Natural killer cell (primary cell): ENCODE measurements at places on chromosomes 4 and X. TPM values are rescaled to one million over a fixed set of nuclear protein-coding genes. Genes with fewer than 3 reads are reported as not detected.

Gene F11
- 0.68 TPM for total RNA-seq

- H3K27me3 ChIP-seq = no peaks in the 10 kb centered on the region
- peak overlapping the region; percentile 45 for H3K27ac ChIP-seq
- H3K4me3 ChIP-seq = no peak overlapping the region
- DNase-seq = peak; percentile 86
Observed at GRCh38 chrX:101415180-101416145, 7.4 kb downstream of the HNRNPH2 start.

Gene OTC
- total RNA-seq = not detected

Gene KCNIP4
- total RNA-seq = not detected

DNA sequence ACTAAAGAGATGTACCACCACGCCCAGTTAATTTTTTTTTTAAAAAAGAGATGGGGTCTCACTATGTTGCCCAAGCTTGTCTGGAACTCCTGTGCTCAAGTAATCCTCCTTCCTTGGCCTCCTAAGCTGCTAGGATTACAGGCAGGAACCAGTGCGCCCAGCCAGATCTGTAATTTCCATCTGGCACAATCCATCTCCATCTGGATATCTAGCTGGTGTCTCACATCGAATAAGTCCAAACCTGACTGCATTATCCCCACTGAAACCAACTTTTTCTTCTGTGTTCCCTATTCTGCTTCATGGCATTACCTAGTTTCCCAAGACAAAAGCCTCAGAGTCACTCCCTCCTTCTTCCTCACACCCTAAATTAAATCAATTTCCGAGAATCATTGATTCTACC lies 125.8 kb upstream of the TEX13C start:
- H3K27ac ChIP-seq = no peak overlapping the region
- no peaks in the 10 kb centered on the region for H3K36me3 ChIP-seq
- no peak overlapping the region for H3K4me3 ChIP-seq
- H3K4me1 ChIP-seq = no peaks in the 10 kb centered on the region

DNA sequence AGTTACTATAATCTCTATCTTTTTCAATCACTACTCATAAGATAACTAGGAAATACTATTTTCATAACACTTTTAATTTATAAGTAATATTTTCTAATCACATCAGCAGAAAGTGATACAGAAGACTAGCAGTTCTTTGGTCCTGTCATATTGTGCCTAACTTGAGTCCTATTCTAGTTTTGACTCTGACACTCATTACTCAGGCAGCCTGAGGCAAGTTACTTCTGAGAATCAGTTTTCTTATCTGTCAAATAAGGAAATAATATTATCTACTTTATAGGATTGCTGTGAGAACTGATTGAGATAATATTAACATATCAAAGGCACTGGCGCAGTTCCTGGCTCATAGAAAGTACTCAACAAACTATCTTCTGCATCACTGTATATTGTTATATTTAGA lies 17.8 kb downstream of the PITX2 start:
- H3K4me1 ChIP-seq = no peaks in the 10 kb centered on the region
- no peak overlapping the region for H3K27ac ChIP-seq
- peaks cover 5% of the 10 kb centered on the region for H3K27me3 ChIP-seq

DNA sequence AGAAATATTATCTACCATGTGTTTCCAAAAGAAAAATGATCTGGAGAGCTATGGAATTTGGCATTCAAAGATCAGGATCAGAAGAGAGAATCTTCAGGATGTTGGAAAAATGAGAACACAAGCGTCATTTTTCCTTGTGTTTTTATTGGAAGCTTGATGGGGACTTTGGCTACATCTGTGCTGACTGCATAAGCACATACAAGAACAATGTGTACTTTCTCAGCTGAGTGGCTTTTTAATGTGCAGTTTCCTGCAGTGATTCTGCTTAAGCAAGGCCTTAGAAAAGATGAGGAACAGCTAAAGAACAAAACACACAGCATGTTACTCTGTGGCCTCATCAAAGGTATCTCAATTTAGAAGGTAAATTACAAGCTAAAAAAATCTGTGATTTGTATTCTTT lies 1039.9 kb downstream of the GLUD2 start:
- H3K4me1 ChIP-seq = no peaks in the 10 kb centered on the region
- no peaks in the 10 kb centered on the region for H3K36me3 ChIP-seq
- H3K27ac ChIP-seq = no peak overlapping the region
- no peak for DNase-seq
- no peak overlapping the region for H3K4me3 ChIP-seq

Gene GPC3
- total RNA-seq = not detected

- no peak overlapping the region for H3K27ac ChIP-seq
- H3K4me3 ChIP-seq = no peak overlapping the region
Observed at GRCh38 chr4:10816571-10816970, 132.0 kb upstream of the CLNK start.

GRCh38 chr4:140056015-140056414 lies 98.0 kb downstream of the MAML3 start:
- H3K27ac ChIP-seq = no peak overlapping the region
- H3K4me1 ChIP-seq = peaks cover 12% of the 10 kb centered on the region
- no peak overlapping the region for H3K4me3 ChIP-seq
- no peaks in the 10 kb centered on the region for H3K36me3 ChIP-seq
- peaks cover 5% of the 10 kb centered on the region for H3K27me3 ChIP-seq

DNA sequence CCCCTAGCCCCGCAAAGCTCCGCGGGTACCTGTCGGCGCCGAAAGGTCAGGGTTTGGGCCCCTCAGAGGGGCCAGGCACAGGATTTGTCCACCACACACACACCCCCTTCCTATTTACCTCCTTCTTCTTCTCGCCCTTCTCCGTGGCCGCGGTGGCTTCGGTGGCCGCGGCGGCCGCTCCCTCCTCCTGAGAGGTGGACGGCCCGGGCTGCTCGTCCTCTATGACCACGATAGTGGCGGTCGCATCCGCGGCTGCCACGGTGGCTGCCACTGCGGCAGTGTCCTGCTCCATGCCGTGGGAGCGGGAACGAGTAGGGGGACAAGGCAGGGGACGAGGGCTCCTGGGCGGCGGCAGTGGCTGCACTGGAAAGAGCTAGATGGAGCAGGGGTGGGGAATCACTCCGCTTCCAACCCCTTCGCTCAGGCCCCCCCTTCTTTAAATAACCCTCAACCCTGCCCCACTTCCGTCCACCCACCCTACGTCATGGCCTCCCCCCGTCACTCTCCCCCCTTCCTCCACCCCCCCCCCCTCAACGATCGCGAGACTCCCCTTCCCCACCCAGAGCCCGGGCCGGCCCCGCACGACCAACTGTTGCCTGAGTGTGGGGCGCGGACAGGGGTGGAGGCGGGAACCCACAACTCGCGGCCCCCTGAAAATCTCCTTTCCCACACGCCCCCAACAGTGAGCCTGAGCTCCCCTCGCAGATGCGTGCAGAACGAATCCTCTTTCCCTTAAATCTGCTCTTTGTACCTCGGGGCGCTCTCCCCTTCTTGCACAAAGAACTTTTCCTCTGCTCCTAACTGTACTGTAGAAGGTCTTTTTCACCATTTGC lies at the start of gene SMARCA1:
TSS of gene SMARCA1 (minus strand) at position 412 of the 833 bp plus-strand sequence. CDS start at position 292, 120 bp downstream.
- peak within 1 kb of the TSS; percentile 55 for H3K4me3 ChIP-seq
- H3K27me3 ChIP-seq = peaks cover 6% of the 10 kb centered on the region
- H3K4me1 ChIP-seq = peaks cover 9% of the 10 kb centered on the region
- DNase-seq = peak; percentile 23

Gene SSX4
- total RNA-seq = not detected

Gene FGD1
- not detected for total RNA-seq

DNA sequence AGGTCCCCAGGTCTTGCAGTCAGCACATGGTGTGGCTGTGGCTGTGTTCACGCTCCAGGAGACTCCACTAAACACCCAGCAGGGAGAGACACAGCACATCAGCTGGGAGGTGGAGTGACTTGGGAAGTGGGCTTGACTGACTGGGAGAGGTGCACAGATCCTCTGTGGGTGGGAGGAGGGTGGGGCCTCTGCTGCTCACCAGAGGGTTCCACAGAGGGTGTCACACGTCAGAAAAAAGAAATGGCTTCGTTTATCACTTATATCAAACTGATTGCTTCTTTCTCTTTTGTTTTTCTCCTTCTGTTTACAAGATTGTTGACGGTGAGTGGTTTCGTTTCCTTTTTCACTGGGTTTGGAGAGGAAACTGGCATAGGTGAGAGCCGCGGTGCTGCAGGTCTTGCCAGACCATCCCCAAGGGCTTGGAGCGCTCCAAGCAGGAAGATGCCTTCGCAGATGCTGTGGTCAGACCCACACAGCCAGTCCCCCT lies 24.8 kb upstream of the FAM193A start:
- H3K4me1 ChIP-seq = peaks cover 24% of the 10 kb centered on the region
- H3K36me3 ChIP-seq = peaks cover 72% of the 10 kb centered on the region
- no peaks in the 10 kb centered on the region for H3K27me3 ChIP-seq
- H3K4me3 ChIP-seq = no peak overlapping the region

DNA sequence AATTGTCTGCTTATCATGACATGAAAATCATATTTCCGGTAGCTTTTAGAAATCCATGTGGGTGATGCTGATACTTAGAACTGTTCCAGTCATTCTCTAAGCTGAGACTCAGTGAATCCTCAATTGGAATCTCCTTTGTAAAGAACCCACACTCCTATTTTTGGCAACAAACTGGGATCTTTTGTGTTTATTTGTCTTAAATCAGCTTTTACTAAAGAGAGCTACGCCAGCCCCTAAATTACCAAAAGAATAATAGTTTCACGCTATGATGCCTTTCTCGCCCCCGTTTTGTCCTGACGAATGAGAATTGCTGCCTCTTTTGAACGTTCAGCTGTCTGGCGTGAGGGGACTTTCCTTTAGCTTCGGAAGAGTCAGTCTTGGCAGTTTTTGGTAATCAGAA lies 195.9 kb downstream of the SHOX start:
- no peak overlapping the region for H3K27ac ChIP-seq
- no peak for DNase-seq
- H3K36me3 ChIP-seq = no peaks in the 10 kb centered on the region
- no peaks in the 10 kb centered on the region for H3K4me1 ChIP-seq
- H3K27me3 ChIP-seq = no peaks in the 10 kb centered on the region
